Ureter (tissue), 1 donor: ENCODE measurements at places on chromosomes 12 and 14.

GRCh38 chr12:75951399-75952278, 79.9 kb downstream of the PHLDA1 start:
- no peak for DNase-seq

DNA sequence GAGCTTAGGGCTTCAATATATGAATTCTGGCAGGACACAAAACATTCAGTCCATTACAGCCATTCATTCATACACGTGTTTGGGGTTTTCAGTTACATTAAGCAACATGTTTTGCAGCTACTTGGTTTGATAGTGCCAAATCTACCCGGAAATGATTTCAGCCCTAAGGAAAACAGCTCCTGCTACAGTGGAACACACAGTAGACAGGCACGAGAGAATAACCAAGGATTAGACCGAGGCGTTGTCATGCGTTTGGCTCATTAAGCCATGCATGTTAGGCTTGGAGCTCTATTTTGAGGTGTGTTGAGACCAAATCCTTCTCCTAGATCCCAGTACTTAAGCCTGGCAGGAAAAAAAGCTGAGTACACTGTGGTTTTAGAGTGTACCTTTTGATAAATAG, 177.4 kb downstream of the PRKCH start:
- no peak for DNase-seq

GRCh38 chr12:115873451-115874082, 403.9 kb downstream of the MED13L start:
- DNase-seq: no peak

DNA sequence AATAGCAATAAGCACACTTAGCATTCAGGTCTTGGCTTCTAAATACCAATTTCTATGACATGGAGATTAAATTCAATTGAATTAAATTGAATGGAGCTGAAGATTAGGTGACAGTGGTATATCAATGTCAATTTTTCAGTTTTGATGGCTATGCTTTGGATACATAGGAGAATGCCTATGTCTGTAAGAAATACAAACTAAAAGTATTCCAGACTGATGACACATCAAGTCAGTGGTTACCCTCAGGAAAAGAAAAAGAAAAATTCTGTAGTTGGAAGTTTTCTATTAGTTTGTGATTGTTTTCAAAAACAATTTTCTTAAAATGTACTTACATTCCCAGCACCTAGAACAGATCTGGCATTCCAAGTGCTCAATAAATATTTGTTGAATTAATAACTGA, 4.9 kb upstream of the DCAF4 start:
- no peak for DNase-seq

- DNase-seq: no peak
Observed at GRCh38 chr12:58291106-58291505, 349.7 kb downstream of the ATP23 start.

- no peak for DNase-seq
Observed at GRCh38 chr12:113867258-113867657, 98.9 kb downstream of the RBM19 start.

GRCh38 chr12:57859121-57859520, 12.6 kb upstream of the CTDSP2 start:
- DNase-seq: no peak

GRCh38 chr14:53493320-53493719, 340.2 kb upstream of the DDHD1 start:
- DNase-seq: no peak
